Hematopoietic multipotent progenitor cell treated with erythropoietin and hydrocortisone succinate and interleukin-3 and kit ligand, for 8 days (in vitro differentiated cells): ENCODE measurements at places on chromosomes 4 and X.

- DNase-seq: no peak
Observed at GRCh38 chr4:88793475-88793874, 95.8 kb upstream of the NAP1L5 start.

GRCh38 chr4:15161439-15161838, 159.2 kb downstream of the CPEB2 start:
- no peak for DNase-seq

DNA sequence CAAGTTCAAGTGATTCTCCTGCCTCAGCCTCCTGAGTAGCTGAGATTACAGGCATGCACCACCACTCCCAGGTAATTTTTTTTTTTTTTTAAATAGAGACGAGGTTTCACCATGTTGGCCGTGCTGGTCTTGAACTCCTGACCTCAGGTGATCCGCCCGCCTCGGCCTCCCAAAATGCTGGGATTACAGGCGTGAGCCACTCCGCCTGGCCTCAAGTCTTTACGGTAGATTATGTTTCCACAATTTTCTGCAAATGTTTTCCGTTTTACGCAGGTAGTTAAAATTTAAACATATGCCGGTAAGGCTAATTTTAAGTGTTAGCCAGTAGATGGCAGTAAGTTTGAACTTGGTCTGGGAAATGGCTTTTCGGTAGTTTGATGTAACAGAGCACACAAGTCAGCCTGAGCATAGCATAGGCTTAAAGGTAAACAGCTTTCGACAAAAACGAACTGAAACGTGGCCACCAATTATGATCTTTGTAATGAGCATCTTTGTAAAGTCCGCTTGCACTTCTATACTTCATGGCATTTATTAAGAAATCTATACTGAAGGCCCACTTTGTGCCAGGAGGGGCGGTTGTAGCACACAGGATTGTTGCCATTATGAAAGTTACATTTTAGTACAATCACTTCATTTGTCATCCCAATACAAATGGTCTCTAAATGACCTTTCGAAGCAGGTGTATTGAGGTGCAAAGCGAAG, 31.1 kb downstream of the CCKAR start:
- DNase-seq: peak; percentile 64

GRCh38 chr4:24858550-24858949, 54.3 kb downstream of the CCDC149 start:
- no peak for DNase-seq

GRCh38 chr4:36024901-36025660, 219.2 kb downstream of the ARAP2 start:
- no peak for DNase-seq

DNA sequence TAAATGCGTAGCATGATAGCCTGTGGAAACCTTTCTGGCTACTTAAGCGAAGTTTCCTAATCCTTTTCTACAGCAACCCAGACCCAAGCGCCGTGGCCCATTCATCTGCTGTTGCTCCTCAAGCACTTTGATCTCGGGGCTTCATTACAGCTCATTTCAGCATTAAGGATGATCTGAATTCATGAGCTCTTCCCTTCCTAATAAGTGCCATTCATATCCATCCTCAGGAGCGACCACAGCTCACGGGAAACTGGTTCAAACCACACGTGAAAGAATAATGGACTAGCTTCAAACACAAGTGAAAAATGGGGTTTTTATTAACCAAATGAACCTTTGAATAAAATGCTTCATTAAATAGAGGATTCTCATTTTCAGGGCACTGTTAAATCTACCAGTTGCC, 202.6 kb upstream of the LEF1 start:
- no peak for DNase-seq

- DNase-seq: no peak
Observed at GRCh38 chrX:108740299-108740774, 4.0 kb upstream of the IRS4 start.

DNA sequence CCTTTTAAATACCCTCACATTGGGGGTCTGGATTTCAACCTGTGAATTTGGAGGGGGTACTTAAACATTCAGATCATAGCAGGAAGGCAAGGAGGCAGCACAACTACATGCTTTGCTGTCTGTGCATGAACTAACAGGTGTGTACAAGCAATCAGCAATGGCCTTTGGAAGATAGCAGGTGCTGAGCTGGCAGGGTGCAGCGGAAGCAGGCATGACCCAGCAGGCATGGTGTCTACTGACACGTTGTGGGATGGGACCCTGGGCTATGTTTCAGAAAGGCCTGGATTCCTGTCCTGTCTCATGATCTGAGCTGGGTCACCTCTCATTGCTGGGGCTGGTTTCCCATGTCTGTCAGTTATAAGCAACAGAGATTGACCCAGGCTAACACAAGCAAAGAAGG, 13.9 kb downstream of the PPP2R2C start:
- no peak for DNase-seq

GRCh38 chr4:16807355-16807754, 91.1 kb downstream of the LDB2 start:
- no peak for DNase-seq

DNA sequence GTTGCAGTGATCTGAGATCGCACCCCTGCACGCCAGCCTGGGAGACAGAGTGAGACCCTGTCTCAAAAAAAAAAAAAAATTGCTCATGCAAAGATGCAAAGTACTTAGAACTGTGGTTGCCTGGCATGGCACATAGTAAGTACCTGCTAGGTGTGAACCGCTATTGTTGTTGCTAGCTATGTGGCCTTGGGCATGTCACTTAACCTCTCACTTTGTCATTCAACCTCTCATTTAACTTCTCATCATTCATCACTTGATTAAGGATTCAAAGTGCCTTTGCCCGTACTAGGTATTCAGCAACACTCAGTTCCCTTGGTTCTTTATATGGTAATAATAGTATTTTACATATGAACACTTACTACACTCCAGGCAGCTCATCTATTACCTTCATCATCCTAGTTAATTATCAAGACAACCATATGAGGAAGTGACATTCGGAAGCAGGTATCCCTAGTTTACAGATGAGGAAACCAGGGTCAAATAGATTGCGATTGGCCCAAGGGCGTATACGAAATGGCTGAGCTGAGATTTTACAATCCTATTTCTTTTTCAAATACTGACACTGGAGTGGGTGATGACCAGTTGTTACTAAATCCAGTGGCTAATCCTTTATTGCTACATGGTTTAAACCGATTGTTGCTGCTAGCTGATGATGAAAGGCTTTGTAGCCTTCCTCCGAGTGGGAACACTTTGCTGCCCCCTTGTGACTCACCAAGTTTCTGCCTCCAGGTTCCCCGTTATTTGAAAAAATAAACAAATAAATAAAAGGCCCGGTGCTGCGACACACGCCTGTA, 28.8 kb upstream of the SOWAHD start:
- DNase-seq: peak; percentile 63
